Activated naive CD4-positive, alpha-beta T cell (primary cell): ENCODE measurements at places on chromosomes 2 and 18.
A peak's percentile ranks its signal among the peaks of the same experiment; 100 is the strongest.

GRCh38 chr18:6561862-6562291 lies 147.2 kb upstream of the L3MBTL4 start:
- no peak for DNase-seq

- no peak for DNase-seq
These were observed 201.7 kb upstream of the CWC22 start for GRCh38 chr2:180208841-180209240.

DNA sequence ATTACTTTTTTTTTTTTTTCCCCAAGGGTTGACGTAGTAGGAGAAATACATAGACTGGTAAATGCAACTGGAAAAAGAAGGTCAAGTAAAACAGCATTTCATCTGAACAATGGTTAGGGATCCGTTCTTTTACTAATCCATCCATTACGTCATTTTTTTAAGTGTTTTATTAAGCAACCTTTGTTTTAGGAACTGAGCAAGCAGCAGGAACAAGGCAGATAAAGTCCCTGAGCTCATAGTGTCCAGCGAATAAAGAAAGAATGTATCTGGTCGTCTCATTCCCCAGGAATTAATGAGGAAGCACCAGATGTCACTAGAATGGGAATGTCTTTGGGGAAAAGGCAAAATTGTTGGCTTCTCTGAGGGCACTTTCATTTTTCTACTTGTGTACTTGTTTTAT lies 842.4 kb downstream of the TDRD15 start:
- no peak for DNase-seq

GRCh38 chr18:48862132-48862531 lies 88.6 kb downstream of the SMAD7 start:
- no peak for DNase-seq

- DNase-seq: no peak
These were observed 117.4 kb downstream of the EML6 start for GRCh38 chr2:54840559-54841468.

DNA sequence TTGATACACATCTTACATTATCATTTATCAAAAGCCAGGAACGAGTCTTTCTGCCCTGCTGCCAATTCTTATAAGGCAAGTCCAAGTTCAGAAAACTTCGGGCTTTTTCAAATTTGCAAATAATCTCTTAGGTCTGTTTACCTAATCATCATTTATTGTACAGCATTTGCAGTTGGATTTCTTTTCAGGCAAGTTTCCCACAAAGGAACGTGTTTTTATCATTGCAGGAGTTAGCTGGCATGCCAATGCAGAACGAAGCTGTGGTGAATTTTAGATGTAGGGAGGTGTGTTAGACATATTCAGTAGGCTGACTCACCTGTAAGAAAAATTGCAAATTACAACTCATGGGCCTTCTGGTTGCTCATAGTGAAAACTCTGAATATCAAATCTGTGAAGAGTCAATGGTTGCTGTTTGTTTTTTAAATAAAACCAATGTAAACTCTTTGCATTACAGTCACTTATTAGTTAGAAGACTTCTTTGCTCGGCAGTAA lies 209.6 kb downstream of the SRBD1 start:
- no peak for DNase-seq

GRCh38 chr2:181602017-181602416 lies 54.9 kb downstream of the CERKL start:
- DNase-seq: no peak

- no peak for DNase-seq
These were observed 52.1 kb downstream of the ZBTB7C start for GRCh38 chr18:48356909-48357631.

- DNase-seq: no peak
These were observed 35.1 kb upstream of the NTSR2 start for GRCh38 chr2:11705063-11705462.

GRCh38 chr2:191417746-191418145 lies 172.5 kb downstream of the MYO1B start:
- DNase-seq: no peak

- DNase-seq: no peak
These were observed 46.7 kb downstream of the POU3F3 start for GRCh38 chr2:104900608-104901007.

- DNase-seq: no peak
These were observed 18.4 kb downstream of the HDAC4 start for GRCh38 chr2:239382384-239382880.

DNA sequence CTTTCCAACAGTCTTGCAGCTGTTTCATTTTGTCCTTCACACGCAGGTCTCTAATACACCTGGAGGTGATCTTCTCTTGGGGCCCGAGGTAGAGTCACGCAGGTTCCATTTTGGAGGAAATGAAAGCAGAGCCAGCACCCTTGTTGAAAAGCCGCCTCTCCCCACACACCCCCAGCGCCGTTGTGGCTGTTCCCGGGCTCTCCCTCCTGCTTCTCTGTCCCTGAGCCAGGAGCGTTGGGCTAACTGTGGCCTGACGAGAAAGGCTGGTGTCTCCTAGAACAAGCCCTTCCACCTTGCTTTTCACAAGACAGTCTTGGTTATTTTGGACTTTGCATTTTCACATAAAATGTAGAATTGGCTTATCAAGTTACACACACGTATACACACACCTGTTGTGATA lies 16.3 kb downstream of the SNED1 start:
- no peak for DNase-seq

DNA sequence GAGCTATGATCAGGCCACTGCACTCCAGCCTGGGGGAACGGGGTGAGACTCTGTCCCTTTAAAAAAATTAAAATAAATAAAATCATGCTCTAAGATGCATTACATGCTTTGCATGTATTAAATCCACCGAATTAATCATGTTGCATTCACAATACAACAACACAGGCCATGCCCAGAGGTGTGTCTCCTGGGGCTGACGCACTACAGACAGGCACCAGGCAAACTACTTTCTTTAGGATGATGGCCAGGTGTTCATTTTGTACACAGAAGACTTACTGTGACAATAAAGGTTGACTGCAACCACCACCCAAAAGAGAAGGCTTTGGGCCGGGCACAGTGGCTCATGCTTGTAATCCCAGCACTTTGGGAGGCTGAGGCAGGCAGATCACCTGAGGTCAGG lies 226.8 kb upstream of the PXDN start:
- no peak for DNase-seq

- no peak for DNase-seq
These were observed 2158.6 kb upstream of the PIK3C3 start for GRCh38 chr18:39796393-39796792.

- no peak for DNase-seq
These were observed 21.4 kb upstream of the MGAT5 start for GRCh38 chr2:134232461-134232860.

- DNase-seq: no peak
These were observed 1060.0 kb upstream of the DDX18 start for GRCh38 chr2:116754381-116755101.

- DNase-seq: no peak
These were observed 10.1 kb downstream of the RFX8 start for GRCh38 chr2:101464841-101465240.

GRCh38 chr2:163656622-163657280 lies 79.1 kb downstream of the FIGN start:
- no peak for DNase-seq

DNA sequence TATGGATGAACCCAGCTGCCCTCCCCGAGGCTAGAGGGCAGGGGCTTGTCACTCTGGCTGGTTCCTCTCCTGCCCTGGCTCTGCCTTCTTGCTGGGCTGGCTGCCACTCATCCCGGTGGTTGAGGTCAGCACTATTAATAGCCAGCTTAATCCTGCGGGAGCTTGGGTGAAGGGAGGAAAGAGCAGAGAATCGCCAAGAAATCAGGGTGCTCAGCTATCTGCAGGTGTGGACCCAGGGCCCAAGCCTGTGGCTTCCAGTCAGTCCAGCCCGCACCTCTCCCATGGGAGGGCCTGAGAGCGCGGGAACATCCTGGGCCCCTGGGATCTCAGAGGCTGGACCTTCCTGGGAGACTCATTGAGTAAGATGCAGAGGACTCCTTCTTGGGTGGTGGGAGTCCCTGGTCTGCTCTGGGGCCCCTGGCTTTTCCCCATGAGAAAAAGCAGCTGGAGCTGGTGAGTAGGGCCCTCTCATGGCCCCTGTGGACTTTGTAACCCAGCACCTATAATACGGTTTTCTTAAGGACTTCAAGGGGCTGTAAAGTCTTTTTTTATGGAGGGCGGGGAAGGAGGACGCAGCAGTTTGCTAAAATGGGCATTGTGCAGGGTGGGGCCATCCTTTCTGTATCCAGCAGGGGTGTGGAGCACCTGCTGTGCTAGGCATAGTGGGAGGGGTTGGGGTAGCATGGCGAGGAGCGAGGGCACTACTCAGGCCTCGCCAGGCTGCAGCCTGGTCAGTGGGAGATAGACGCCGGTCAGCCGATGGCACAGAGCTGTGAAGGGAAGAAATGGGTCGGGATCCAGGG lies 27.4 kb upstream of the CNNM3 start:
- no peak for DNase-seq

DNA sequence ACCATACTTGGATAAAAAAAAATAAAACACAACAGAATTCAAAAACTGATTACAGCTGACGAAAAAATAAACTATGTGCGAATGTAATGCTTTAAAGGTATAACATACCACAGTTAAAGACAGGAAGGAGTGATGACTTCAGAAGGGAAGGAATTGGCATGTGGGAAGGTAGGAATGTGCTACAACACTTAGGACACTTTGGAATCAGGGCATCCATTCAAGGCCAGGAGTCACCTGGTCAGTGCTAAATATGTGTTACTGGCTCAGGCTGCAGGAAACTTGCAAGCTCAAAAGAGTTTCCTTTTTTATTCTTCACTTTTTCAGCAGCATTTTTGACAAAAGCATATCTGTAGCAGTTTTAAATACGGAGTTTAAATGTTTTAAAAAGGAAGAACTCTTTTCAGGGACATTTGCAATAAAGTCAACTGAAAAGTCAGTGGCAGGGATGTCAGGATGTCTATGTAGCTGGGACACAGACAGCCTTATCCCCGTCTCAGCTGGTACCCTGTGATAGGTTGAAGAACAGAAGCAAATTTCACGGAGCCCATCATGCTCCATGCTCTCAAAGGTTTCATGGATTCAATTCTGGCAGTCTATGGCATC lies 138.0 kb upstream of the KLHL14 start:
- DNase-seq: no peak

GRCh38 chr2:120565095-120565460 lies 170.6 kb upstream of the GLI2 start:
- no peak for DNase-seq

DNA sequence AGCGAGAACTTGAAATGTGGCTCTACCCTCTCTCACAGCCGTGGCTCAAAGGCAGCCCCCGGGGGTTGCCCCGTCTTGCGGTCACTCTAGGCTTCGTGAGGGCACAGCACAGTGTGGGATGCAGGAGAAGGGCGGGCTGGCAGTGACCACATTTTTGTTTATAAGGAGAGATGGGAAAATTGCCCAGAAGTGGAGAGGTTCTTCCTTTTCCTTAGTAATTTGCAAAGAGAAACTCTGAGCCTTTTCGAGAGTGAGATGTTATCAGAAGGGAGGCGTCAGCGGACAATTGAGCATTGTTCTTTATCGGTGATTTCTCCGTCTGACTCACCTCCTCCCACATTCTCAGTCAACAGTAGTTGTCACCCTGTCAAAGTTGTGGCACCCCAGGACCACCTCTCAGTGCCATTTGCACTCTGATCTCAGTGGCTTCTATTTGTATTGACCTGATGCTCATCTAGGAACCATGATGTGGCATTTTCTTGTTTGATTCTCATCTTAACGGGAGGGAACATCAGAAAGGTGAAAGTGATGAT lies 89.6 kb downstream of the ACAA2 start:
- no peak for DNase-seq

- no peak for DNase-seq
These were observed 88.9 kb downstream of the ITGA4 start for GRCh38 chr2:181546086-181546485.

GRCh38 chr18:2536063-2536462 lies 35.2 kb downstream of the METTL4 start:
- no peak for DNase-seq

GRCh38 chr2:236507393-236508085 lies 62.1 kb upstream of the ACKR3 start:
- peak; percentile 47 for DNase-seq

- DNase-seq: no peak
These were observed 291.4 kb downstream of the KCNS3 start for GRCh38 chr2:18169893-18170175.

GRCh38 chr2:47063538-47063930 lies 91.6 kb downstream of the STPG4 start:
- DNase-seq: no peak

DNA sequence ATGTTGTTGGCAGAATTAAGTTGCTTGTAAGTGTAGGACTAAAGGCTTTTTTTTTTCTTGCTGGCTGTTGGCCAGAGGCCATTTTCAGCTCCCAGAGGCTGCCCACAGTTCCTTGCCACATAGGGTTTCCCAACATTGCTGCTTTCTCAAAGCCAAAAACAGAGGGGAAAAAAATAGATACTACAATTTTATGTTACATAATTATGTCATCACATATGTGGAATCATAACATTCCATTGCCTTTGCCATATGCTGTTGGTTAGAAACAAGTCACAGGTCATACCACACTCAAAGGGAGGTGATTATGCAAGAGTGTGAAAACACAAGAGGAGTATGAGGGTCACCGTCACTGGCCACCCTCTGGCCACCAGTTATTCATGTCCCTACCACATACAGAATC lies 154.5 kb downstream of the RTN4 start:
- no peak for DNase-seq

- DNase-seq: no peak
These were observed 8.0 kb upstream of the PTPN4 start for GRCh38 chr2:119751706-119752105.

GRCh38 chr2:108029496-108029895 lies 43.2 kb downstream of the SLC5A7 start:
- no peak for DNase-seq

DNA sequence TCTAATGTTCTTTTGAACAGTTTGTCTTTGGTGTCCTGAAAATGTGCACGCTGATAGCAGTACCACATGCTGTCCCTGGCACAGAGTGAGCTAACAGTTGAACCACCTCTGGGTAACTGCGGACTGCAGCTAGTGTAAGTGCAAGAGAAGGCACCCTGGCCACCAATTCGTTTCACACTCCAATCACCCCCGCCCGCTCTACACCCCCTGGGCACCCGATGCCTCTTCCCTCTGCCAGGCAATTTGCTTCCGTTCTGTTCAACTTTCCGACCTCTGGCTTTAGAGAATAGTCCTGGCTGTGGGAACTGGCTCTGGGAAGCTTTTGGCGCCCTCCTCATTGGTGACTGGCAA lies 1.4 kb downstream of the DOCK10 start:
- DNase-seq: no peak

DNA sequence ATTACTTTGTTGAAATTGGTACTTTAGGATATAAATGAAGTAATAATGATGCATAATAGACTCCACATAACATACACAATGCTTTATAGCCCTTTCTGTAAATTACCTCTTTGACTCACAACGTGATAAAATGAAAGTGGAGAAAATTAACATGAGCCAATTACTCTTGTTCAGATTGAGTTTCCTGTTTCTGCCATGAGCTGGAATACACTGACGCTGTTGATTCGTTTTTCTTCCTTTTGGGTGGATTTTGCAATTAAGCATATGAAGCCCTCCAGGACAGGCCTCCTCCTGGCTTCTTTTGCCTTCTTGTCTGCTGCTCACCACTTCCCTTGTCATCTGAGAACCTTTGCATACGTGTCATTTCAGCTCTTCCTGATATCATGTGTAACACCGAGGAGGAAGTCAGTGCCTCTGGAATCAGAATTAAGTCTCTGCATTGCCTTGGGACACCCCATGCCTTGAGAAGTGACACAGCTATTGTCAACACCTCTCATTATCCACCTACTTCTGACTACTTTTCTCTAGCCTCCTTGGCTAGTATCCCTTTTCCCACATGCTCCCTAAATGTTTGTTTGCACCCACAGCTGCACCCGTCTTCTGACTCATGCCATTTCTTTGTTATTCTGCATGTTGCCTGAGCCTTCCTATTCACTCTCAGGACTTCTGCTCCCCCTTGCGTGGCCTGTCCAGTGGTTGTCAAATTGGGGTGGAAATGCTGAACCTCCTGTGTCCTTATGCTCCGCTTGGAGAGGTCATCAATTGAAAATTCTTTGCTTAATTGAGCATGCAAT lies 134.1 kb downstream of the FMNL2 start:
- DNase-seq: no peak
